ENCODE measurements at places on chromosomes 5 and 9.

DNA sequence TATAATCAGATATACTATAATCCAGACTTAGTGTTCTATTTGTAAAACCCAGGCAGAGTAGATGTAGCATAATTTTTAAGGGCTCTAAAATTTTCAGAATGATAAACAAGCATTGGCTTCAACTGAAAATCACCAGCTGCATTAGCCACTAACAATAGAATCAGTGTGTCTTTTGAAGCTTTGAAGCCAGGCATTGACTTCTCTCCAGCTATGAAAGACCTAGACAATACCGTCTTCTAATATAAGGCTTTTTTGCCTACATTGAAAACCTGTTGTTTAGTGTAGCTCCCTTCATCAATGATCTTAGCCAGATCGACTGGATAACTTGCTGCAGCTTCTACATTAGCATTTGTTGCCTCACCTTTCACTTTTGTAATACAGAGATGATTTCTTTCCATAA lies 1877.3 kb upstream of the ACO1 start:
- no peak for DNase-seq

- no peak for DNase-seq
Observed at GRCh38 chr5:151541571-151541970, 49.6 kb downstream of the FAT2 start.

DNA sequence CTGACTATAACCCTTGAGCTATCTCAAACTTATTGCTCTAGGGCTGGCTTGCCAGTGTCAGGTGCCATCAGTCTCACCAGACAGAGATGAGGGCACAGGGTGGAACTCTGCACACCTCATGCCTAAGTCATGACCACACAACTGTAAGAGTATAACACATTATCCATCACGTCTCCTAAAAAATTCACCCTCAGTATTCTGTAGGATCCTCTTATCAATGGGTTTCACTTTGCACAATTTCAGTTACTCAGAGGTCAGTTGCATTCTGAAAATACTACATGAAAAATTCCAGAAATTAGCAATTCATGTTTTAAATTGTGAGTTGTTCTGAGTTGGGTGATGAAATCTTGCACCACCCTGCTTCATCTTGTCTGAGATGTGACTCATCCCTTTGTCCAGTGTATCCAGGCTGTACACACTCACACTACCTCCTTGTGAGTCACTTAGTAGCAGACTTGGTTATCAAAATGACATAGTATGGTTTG lies 690.9 kb upstream of the CDH18 start:
- DNase-seq: no peak

GRCh38 chr9:134962973-134963364 lies 45.3 kb upstream of the FCN1 start:
- no peak for DNase-seq

GRCh38 chr9:84736536-84736935 lies 67.0 kb downstream of the NTRK2 start:
- DNase-seq: no peak

DNA sequence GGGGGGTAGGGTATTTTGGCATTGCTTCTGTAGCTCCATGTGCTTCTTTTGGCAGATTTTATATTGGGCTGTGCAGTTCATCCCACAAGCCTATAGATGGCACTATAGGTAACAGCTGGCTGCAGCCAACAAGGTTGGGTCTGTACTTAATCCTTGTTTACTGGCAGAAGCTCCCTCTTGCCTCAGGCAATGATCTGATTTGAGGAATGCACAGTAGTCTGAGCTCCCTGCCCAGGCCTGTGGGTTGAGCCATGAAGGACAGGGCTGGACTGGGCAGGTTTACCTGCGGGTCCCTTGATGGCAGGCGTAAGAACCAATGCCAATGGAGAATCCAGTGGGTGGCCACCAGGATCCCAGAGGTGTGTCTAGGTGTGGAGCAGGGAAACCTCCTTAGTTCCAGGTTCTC lies 11.7 kb upstream of the OR1J2 start:
- DNase-seq: no peak

GRCh38 chr5:1140818-1141189 lies 28.9 kb upstream of the SLC12A7 start:
- no peak for DNase-seq

- no peak for DNase-seq
Observed at GRCh38 chr5:107806271-107806670, 135.5 kb upstream of the EFNA5 start.

DNA sequence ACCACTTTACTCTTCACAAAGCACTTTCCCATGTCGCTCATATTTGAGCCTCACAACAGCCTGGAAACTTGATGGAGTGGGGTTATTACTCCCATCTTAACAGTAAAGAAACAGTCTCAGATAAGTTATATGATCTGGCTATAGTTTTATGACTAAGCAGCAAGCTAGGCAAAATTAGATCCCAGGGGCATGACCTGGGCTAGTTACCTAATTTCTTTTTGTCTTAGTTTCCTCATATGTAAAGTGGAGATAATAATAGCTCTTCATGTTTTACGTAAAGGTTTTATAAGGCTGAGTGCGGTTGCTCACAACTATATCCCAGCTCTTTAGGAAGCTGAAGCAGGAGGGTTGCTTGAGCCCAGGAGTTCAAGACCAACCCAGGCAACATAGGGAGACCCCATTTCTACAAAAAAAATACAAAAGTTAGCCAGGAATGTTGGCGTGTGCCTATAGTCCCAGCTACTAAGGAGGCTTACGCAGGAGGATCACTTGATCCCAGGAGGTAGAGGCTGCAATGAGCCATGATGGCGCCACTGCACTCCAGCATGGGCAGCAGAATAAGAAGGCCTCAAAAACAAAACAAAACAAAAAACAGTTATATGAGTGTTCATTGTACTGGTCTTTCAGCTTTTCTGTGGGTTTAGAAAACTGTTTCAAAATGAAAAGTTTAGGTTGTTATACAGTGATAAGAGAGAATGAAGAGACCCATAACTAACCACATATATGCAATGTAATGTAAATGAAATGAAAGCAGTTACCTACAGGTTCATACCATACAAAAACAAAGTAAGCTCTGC lies 6.5 kb upstream of the PLIN2 start:
- no peak for DNase-seq

DNA sequence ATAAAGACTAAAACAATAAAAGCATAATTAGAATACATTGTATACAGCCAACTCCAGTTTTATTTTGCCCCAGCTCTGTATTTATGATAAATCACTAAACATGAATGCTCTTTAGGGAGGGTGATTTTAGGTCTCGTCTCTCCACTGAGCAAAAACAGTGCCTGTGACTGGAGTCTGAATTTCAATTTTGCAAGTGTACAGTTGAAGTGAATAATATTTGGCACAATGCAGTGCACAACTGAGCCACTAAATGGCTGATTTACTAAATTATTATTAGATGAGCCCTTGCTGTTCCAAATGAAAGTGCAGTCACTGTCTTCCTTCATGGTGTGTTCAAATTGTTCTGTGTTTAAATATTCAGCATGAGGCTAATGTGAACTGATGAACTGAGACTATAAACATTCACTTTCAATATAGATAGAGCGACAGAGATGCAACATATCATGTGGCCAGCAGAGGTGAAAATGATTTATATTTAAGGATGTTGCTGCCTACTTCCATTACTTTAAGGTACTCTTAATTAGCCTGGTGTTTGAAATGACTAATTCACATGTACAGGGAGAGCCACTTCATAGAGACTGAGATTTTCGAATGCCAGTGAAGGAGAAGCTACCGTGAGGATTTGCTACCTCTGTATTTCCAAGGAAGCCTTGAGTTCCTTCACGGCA lies 375.1 kb downstream of the EBF1 start:
- DNase-seq: no peak

DNA sequence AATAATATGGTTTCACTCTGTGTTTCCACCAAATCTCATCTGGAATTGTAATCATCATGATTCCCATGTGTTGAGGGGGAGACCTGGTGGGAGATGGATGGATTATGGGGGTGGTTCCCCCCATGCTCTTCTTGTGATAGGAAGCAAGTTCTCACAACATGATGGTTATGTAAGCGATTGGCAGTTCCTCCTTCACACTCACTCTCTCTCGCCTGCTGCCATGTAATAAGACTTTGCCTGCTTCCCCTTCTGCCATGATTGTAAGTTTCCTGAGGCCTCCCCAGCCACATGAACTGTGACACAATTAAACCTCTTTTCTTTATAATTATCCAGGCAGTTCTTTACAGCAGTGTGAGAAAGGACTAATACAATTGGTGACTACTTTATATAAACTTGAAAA lies 48.4 kb downstream of the PTBP3 start:
- DNase-seq: no peak

DNA sequence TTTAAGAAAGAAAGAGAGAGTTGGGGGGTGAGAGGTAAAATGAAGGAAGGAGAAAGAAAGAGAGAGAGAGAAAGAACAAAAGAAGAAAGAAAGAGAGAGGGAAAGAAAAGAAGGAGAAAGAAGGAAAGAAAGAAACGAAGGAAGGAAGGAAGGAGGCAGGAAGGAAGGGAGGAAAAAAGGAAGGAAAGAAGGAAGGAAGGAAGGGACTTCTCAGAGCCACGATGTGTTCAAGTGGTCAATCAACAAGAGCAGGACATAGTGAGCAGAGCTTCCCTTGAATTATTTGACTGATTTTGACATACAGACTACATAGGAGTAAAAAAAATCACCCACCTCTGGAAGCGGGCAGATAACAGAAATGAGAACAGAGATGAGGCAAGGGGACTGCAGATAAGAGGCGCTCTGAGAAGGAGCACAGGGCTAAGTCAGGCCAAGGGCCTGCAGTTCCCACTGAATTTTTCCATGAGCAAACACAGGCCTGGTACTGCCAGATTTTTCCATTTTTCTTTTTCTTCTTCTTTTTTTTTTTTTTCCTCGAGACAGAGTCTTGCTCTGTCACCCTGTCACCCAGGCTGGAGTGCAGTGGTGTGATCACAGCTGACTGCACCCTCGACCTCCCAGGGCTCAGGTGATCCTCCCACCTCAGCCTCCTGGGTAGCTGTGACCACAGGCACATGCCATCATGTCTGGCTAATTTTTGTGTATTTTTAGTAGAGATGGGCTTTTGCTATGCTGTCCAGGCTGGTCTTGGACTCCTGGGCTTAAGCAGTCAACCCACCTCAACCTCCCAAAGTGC lies 77.7 kb upstream of the IL17B start:
- DNase-seq: no peak

- DNase-seq: no peak
Observed at GRCh38 chr5:149628221-149628620, 46.9 kb downstream of the ARHGEF37 start.

- DNase-seq: no peak
Observed at GRCh38 chr5:135344349-135344748, 54.7 kb downstream of the MACROH2A1 start.

DNA sequence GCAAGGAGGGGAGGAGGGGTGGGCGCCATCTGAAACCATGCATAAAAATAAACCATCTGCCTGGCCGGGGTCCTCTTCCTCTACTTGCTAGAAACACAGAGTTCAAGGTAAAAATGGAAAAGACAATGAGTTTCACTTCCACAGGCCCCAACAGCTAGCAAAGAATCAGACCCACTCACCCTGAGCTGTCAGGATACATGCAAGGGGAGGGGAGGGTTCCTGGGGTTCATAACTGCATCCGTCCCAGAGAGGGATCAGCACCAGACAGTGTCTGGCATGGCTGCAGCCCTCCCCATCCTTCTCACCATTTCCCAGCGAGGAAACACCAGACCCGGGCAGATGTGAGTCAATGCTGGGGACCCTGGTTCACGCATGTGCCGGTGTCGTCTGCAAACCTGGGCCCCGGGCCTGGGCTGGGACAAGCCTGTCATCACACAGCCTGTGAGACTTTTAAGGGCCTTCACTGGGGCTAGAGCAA lies 55.4 kb downstream of the SEMA4D start:
- DNase-seq: no peak

- no peak for DNase-seq
Observed at GRCh38 chr9:94734054-94734754, 7.7 kb downstream of the AOPEP start.
